ENCODE measurements at places on chromosomes 13 and 19.

GRCh38 chr19:19758164-19758563, 25.3 kb upstream of the ZNF14 start:
- DNase-seq, result no peak

DNA sequence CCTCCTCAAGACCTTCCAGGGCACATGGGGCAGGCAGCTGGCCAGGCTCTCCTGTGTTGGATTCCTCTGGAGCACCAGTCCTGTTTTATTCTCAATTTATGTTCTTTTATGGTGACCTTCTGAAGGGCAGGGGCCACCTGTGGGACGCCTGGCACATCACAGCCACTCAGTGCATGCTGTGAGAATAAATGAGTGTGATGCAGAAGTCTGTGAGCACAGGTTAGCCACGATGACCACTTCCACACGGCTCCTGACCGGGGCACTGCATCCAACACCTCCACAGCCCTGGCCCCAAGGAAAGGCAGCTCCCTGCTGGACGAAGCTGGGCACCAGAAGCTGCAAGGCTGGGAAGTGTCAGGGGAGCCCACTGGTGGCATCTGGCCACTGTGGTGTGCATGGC, 122.8 kb downstream of the CRYL1 start:
- DNase-seq, result no peak

DNA sequence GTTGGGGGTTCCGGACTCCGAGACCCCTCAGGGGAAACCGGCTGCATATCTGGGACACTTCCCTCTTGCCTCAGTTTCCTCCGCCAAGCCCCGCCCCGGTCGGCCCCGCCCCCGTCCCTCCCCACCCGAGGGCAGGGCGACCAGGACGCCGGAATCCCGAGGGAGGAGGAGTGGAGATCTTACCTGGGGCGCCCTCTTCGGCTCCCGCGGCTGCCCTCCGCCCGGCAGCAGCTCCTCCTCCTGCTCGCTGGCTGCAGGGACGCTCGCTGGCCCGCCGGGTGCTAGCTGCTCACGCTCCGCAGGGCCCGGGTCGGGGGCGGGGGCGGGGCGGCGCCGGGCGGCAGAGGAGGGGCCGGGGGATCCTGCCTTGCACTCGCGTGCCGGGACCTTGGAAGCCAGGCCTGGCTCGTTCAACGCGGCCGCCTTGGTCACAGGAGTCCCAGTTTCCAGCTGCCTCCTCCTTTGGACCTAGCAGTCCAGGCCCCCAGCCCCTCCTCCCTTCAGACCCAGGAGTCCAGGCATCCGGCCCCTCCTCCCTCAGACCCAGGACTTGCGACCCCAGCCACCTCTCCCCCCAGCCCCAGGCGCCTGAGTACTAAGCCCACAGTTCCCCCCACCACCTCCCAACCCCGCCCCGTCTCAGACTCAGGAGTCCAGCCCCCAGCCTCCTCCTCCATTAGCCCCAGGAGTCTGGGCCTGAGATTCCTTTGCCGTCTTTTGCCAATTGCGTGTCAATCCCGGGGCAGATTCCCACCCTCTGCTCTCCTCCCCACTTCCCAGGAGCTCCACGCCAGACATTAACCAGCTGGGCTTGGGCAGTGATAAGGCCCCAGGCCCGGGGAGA, at the start of gene NTF4:
Gene NTF4, minus strand, starts transcription at position 51 of the 844 bp plus-strand sequence. CDS start 2,821 bp downstream, outside the sequence.
- DNase-seq, result no peak

GRCh38 chr19:41933693-41934426, 5.6 kb upstream of the ERFL start:
- DNase-seq, result no peak

DNA sequence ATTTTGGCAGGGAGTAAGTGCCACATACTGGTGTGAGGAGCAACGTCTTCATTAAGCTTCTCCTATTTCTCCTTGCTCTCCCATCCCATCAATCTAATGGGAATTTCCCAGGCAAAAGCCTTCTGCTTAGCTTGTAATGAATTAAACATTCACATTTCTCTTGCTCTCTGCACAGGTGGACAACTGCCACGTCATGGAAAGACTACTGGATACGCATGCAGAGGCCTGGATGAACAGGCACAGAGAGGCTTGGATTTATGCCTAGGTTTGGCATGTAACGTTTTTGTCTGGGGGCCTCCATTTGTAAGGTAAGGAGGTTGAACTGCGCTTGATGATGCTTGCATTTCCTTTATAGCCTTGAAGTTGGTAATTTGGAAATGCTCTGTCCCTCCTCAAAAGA, 374.8 kb downstream of the KLF12 start:
- no peak for DNase-seq

- no peak for DNase-seq
Measured at GRCh38 chr13:61316647-61317046, 99.0 kb downstream of the PCDH20 start.

- DNase-seq, result no peak
Measured at GRCh38 chr19:12611361-12611699, 610 bp downstream of the ZNF791 start.

DNA sequence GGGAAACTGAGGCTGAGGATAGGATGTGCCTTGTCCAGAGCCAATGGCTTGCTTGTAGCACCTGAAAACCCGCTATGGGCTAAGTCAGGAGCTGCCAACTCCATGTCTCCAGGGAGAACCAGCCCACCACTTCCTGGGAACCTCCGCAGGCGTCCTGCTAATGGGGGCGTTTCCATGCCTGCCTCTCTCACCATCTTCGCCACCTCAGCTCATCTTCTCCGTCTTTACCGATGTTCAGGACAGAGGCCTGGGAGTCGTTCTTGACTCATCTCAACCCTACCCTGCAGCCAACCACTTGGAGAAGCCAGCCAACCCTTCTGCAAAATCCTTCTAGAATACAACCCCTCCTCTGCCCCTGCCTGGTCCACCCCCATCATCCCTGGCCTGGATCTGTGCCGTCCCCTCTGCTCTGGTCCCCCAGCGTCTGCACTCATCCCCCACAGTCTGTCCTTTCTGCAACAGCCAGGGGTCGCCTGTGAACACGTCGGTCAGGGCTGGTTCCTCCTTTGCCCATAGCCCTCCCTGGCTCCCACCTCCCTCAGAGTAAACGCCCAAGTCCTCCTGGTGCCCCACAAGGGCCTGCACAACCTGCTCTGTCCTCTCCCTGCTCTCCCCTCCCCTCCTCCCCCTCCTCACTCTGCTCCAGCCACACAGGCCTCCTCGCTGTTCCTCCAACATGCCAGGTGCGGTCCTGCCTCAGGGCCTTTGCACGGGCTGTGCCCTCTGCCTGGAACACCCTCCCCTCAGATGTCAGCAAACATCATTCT, 31.0 kb downstream of the PTPRS start:
- DNase-seq, result no peak

DNA sequence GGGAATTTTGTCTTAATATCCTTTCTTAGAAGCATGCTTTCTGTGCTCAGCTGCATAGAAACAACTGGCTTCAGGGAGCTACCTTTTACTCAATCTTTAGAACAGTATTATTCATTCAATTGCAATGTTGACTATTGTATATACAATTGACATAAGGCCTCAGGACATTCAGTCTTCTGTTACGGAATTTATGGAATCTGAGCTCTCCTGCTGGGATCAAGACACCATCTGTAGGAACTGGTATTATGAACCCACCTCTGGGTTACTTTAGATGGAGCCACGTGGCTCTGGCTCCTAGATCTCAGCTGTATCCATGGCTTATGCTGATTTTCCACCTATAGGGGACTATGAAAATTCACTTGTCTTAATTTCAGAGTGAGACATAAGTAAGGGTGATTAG, 716.2 kb upstream of the GPC6 start:
- no peak for DNase-seq

- no peak for DNase-seq
Measured at GRCh38 chr19:8030960-8031359, 21.6 kb upstream of the CCL25 start.

- DNase-seq, result no peak
Measured at GRCh38 chr13:40139896-40140520, 484.5 kb downstream of the COG6 start.

DNA sequence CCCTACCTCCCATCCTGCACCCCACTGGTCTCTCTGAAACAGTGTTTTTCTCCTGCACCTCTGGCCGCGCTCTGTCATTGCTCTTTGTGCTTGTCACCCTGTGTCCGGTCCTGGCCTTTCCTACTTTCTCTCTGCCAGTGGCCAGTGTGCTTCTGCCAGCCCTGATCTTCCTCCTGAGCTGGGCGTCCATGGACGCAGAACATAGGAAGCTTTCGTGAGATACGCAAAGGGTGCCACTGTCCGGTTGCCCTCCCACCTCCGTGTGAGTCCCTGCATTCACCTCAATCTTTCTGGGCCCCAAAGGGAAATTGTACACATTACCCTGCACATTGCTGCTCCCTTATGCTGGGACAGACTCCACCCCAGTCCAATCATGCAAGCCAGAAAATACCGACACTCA, 105.7 kb upstream of the SOX1 start:
- DNase-seq, result no peak
